ENCODE measurements at places on chromosomes 3 and 15.

DNA sequence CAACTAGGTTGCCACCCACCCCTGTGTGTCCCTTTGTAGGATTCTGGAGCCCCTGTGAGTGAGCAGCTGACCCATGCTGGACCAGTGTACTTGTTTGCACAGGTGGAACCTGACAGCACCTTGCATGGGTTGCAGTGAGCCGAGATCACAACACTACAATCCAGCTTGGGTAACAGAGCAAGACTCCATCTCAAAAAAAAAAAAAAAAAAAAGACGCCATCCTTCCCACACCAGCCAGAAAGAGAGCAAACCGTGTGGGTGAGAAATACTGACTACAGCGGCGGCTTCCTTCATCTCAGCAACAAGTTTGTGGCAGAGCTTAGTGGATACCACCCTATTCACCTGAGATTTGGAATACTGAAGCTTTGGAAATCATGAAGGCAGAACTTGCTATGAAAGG is 746 bp upstream of the CD80 start:
- no peak for DNase-seq

- no peak for DNase-seq
Measured at GRCh38 chr3:58084788-58085543, 76.7 kb downstream of the FLNB start.

DNA sequence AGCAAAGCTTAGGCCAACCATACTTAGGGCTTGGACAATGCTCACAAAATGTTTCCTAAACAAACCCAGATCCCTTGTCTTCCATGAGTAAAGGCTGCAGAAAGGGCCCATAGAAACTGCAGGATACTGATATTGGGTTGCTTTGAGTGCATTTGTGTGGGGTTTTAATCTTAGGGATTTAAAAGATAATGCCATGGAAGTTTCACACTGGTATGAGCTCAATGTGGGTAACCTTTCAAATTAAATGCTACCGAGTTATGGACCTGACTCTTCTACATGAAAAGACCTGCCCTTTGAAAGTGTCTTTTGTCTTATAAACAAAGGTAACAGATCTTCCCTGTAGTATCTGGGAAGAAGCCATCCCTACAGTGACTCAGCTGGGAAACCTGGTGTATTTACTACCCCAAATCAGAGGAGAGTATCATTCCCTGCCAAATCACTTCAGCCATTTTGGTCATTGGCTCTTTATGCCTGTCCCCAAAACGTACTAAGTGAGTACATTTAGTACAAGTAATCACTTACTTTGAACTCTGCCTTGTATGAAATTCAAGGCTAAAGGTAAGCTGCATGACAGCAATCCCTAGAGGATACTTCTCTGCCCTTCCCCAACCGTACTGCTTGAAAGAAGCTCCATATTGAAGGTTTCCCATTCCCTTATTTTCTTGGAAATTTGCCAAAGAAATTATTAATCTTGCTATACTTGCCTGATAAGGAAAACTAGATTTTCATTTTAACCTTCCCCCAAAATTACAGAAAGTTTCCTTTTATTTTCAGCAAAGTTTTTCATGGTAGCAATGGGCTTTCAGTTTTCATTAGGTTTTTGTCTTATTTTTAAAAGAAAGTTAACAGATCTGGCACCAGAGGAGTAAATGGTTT is 7.2 kb downstream of the TM4SF1 start:
- no peak for DNase-seq

GRCh38 chr15:29220852-29221251 is 48.8 kb downstream of the NSMCE3 start:
- no peak for DNase-seq

DNA sequence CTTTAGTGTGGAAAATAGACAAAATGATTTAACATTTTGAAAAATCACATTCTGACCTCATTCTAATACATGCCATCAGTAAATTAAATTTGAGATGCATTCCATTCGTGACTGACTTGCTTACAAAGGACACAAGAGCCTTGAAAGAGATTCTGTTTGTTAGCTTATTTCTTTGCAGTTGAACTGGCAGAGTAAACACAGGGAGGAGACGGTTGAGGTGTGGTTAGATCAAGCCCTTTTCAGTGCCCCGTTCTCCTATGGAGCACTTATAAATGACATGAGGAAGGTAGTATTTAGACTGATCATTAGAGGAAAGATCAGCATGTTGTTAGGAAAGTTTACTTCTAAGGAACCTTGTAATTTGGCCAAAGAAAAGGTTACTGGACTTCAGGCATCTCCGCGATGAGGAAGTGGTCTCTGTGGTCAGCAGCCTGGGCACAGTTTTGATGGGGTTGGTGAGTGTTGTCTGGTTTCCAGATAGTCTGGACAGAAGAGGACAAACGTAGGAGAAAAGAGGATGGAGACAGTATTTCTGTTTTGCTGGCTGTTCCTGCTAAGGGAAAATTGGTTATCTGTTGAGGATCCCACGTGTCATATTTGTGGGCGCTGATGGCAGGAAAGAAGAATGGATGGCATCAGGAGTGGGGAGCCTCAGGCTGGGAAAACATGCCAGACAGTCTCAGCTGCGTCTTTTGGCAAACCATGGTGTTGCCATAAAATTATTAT is 328.9 kb upstream of the TBL1XR1 start:
- peak; percentile 96 for DNase-seq

GRCh38 chr3:164486150-164486549 is 592.1 kb downstream of the SI start:
- DNase-seq = no peak
